ENCODE measurements at places on chromosomes 3 and 15.

- DNase-seq = no peak
These were observed 710.0 kb downstream of the OTOL1 start for GRCh38 chr3:162206648-162207047.

DNA sequence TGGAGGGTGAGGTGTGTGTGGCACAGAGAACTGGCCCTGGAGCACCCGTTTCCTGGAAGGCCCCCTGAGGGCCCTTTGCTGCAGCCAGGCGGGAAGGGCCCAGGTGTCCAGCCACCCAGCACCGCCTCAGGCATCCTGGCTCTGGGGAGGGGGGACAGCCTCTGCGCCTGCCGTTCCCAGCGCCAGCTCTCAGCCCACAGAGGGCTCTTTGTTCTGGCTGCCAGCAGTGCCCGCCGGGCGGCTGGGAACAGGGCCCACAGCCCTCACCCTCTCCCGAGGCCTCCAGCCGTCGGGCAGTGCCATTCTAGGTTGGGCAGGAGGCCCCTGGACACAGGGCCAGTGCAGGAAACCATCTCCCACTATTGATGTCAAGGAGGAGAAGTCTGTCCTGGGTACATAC lies 8.3 kb downstream of the SLC38A3 start:
- DNase-seq = no peak

DNA sequence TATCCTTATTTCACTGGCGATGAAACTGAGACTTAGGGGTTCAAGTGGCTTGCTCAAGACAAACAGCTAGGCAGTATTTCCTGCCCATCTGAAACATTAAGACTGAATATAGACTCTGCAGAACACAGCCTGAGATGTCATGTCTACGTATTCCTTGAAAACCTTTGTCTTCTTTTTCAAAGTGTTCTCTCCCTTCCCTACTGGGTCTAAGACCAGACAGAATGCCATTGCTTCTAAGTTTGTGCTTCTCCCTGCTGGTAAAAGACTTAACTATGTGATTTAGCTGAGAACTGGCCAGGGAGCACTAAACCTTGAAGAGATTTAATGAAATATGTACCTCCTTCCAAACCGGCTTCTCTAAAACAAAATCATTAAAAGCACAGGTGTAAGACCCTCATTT lies 9.9 kb downstream of the BCL6 start:
- DNase-seq = no peak

GRCh38 chr3:8857720-8858367 lies 88.4 kb upstream of the OXTR start:
- DNase-seq = no peak

- no peak for DNase-seq
These were observed 1.5 kb upstream of the ARHGAP31 start for GRCh38 chr3:119292666-119293065.

DNA sequence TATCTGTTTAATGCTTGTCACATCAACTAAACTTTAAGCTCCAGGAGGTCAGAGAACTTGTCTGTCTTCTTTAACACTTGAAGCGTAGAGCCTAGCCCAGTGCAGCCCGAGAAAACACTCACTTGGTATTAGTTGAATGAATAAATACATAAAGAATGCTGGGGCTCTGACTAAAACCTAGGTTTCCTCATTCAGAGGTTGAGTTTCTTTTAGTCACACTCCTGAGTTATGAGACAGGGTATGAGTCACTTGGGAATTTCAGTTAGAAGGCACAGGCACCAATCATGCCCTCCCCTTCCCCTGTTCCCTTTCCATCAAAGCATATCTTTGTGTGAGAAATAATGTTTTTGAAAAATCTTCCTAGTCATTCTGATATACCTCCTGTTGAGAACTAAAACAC lies 589.8 kb upstream of the DPPA4 start:
- no peak for DNase-seq

GRCh38 chr15:68200016-68200861 lies 4.9 kb downstream of the CALML4 start:
- DNase-seq = no peak

DNA sequence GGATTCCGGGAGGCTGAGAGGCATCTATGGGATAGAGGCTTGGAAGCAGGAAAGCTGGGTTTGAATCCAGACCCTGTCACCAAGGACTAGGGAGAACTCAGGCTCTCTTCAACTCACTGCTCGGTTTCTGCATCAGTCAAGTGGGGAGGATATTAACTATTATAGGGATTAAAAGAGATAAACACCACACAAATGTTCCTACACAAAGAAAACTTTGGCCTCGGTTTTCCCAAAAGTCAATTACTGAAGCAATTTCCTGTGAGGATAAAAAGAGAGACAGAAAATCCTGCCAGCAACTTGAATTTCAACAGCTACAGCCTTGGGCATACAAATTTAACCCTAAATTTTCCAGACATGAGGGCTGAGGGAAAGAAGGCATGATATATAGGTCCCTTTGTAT lies 36.0 kb downstream of the ITGB5 start:
- DNase-seq = no peak

Data from Karpas-422 (cell line).